ENCODE measurements at places on chromosomes 16 and 17. TPM values are rescaled to one million over a fixed set of nuclear protein-coding genes. Genes with fewer than 3 reads are reported as not detected.

The METTL16 gene
- total RNA-seq, result 59.5 TPM

The PYY gene
- total RNA-seq, result not detected

The IL34 gene
- not detected for total RNA-seq

The ATP2A1 gene
- 2.4 TPM for total RNA-seq

The NTHL1 gene
- 57.7 TPM for total RNA-seq

The HOXB9 gene
- 0.21 TPM for total RNA-seq

The NPTX1 gene
- 30.4 TPM for total RNA-seq

The KRT33B gene
- not detected for total RNA-seq

The ANKRD40 gene
- total RNA-seq, result 49.8 TPM

The TMC8 gene
- total RNA-seq, result 231 TPM

The CDT1 gene
- 93.2 TPM for total RNA-seq

The CCL18 gene
- total RNA-seq, result not detected

The MT1H gene
- total RNA-seq, result not detected

The PDILT gene
- total RNA-seq, result not detected

The RCVRN gene
- not detected for total RNA-seq

The TMIGD1 gene
- not detected for total RNA-seq

The FOXC2 gene
- not detected for total RNA-seq

The WFDC1 gene
- total RNA-seq, result not detected

The STX1B gene
- total RNA-seq, result 0.75 TPM

The LRRC46 gene
- total RNA-seq, result 0.44 TPM

The RBFOX1 gene
- not detected for total RNA-seq

The CCDC182 gene
- total RNA-seq, result not detected

The RNF112 gene
- not detected for total RNA-seq

The PARD6A gene
- total RNA-seq, result 13.5 TPM

The RABEP2 gene
- 20.5 TPM for total RNA-seq

The DHX58 gene
- 25.8 TPM for total RNA-seq

The RND2 gene
- total RNA-seq, result 0.07 TPM

The SLC5A10 gene
- not detected for total RNA-seq

The SDR42E2 gene
- not detected for total RNA-seq

The ABI3 gene
- total RNA-seq, result 28.4 TPM

The PHKG2 gene
- total RNA-seq, result 41.0 TPM

The PPP1R27 gene
- total RNA-seq, result not detected
